ENCODE measurements at places on chromosomes 12 and 14.
A peak's percentile ranks its signal among the peaks of the same experiment; 100 is the strongest.

- no peak for DNase-seq
These were observed 39.4 kb upstream of the FBRSL1 start for GRCh38 chr12:132450418-132451171.

- peak; percentile 80 for DNase-seq
These were observed 74.8 kb upstream of the CHST11 start for GRCh38 chr12:104381731-104382480.

- peak; percentile 48 for DNase-seq
These were observed 37.5 kb upstream of the DTX1 start for GRCh38 chr12:113019025-113019424.

DNA sequence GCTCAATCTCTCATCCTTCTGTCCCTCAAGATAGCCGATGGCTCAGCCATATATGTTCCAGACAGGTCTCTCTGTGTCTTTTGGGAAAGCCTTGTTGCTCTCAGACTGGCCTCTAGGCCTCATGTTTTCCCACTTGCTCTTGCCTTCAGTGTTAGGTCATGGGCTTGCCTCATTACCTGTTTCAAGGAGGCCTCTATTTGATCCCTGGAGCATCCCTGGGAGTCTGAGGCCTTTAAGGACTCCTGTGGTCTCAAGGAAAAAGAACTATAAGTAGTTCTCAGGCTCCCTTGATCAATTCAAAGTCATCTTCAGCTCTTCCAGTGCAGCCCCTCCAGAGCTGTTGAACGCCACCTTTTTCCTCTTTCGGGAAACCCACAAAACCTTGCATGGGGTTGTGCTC is 47.9 kb downstream of the NTF3 start:
- no peak for DNase-seq

DNA sequence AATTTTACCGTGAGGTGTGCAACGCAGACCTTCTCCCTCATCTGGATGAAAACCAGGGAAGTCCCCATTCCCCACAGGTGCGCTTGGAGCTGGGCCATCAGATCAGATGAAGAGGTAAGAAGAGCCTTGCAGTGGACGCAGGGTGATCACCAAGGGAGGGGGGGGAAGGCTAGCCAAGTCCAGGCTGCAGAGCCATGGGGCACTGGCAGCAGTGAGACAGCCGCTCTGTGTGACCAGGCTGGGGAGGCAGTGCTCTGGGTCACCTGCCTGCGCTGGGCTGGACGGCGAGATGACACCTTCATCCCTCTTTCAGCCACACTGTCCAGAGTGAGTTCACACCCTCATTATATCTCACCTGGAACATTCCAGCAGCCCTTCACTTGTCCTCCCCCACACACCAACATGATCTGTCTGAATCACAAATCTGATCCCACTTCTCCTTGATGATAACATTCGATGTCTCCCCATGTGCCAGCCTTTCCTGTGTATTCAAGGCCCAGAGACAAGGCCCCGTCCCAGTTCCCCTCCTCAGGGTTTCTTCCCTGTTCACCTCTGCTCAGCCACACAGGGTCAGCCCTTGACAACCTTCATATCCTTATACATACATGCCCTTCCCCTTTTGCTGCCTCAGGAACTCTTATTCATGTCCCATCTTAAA is 65.9 kb upstream of the VASH1 start:
- no peak for DNase-seq

- DNase-seq = no peak
These were observed 34.1 kb upstream of the SMOC1 start for GRCh38 chr14:69845050-69845581.

DNA sequence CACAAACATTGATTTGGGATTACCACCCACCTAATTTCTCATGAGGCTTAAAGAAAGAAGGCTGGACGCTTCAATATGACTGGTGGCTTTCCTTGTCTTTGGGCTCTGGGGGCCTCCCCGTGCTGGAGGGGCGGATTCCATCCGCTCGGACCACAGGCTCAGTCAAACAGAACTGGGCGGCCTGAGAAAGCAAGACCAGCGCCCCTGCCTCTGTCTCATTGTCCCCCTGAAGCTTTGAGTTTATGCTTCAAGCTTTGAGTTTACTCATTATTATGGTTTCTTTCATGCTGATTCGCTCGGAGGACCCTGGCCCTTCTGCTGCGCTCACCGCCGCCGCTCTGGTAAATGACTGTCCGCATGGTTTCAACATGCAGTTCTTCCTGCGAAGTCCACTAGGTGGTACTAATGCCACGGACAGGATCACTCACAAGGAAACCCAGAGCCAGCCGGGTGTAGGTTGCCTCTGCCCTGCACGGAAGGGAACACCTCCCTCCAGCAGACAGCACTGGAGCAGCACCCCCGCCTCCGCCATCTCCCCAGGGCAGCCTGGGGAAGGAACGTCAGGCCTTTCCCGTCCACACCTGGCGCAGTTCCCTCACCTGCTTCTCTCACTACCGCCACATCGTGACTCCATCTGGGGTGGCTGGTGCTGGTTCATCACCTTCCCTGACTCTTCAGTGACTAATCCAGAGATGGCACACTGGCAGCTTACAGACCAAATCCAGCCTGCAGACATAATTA is 13.2 kb upstream of the TIGAR start:
- DNase-seq = peak; percentile 80

DNA sequence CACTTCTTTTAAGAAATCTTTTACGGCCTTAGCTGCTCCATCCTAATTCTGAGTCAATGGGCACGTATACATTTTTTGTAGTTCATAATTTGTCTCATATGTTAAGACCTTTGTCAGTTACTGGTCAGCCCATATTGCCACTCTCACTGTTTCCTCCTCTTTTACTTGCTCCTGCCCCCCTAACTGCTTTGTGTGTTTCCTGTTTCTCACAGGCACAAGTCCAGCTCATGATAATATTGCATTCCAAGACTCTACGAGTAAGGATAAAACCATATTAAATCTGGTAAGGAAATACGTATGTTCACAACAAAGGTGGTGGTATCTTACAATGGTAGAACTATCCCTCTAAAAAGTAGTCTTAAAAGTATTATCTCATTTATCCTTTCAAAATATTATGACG is 111.7 kb downstream of the DNAI7 start:
- DNase-seq = no peak

DNA sequence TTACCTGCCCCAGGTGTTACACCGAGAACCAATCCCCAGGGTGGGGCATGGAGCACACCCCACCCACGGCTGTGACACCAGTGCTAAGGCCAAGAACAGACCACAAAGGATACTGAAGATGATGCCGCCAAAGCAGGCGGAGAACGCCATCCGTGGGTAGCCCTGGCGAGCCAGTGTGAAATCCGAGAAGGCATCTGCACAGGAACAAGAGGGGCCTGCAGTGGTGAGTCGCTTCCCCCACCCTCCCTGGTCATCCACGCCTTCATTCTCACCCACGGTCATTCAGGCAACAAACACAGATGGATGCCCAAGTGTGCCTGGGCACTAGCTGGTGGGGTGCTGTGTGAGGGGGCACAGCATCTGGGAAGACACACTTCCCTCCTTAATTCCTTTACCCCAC is 28.5 kb downstream of the SLC8B1 start:
- peak; percentile 23 for DNase-seq

DNA sequence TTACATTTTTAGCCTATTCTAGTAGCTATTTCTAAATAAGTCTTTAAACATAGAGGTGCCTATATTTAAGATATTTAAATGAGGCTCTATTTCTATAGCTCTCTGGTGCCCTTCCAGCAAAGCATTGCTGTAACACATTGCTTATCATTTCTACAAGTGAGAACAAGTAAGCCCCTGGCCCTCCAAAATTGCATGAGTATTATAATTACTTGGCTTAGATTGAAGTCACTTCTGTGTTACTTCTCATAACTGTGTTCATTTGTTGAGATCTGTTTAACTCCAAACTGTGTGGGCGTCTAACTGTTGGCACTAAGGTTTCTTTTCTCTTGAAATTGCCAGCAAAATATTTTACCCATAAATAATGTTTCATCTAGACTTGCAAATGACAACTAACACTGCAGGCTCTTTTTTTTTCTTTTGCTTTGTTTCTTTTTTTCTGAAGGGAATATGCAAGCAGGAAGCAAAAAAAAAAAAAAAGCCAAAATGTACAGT is 66.5 kb downstream of the DAD1 start:
- no peak for DNase-seq

- peak; percentile 91 for DNase-seq
These were observed 8.5 kb downstream of the BTG1 start for GRCh38 chr12:92136965-92137721.

DNA sequence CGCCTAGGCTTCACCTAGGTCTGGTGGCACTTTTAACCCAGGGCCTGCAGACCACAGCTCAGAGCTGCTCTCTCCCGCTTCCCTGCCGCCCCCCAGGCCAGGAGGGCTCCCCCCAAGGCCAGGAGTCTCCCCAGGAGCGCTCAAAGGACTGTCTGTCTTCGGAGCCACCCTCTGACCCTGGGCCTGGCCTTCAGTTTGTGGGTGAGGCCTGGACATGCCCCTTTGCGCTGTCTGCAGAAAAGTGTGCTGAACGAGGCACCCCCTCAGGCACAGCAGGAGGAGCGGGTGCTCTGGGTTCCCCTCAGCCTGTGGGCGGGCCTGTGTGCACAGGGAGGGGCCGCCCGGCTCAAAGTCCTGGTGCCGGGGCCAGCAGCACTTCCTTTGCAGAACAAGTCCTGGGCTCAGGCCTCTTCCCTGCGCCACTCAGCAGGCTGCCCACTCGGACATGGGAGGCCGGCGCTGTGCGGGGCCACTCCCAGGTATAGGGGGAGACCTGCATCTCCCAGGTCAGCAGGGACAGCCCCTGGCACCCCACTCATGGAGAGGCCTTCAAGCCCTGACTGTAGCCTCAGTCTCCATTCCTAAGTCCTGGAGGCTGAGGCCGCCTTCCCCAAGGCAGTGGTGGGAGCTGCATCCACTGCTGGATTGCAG is 14.3 kb downstream of the DEGS2 start:
- no peak for DNase-seq

- peak; percentile 55 for DNase-seq
These were observed 55.5 kb upstream of the TTC7B start for GRCh38 chr14:90871605-90872233.

DNA sequence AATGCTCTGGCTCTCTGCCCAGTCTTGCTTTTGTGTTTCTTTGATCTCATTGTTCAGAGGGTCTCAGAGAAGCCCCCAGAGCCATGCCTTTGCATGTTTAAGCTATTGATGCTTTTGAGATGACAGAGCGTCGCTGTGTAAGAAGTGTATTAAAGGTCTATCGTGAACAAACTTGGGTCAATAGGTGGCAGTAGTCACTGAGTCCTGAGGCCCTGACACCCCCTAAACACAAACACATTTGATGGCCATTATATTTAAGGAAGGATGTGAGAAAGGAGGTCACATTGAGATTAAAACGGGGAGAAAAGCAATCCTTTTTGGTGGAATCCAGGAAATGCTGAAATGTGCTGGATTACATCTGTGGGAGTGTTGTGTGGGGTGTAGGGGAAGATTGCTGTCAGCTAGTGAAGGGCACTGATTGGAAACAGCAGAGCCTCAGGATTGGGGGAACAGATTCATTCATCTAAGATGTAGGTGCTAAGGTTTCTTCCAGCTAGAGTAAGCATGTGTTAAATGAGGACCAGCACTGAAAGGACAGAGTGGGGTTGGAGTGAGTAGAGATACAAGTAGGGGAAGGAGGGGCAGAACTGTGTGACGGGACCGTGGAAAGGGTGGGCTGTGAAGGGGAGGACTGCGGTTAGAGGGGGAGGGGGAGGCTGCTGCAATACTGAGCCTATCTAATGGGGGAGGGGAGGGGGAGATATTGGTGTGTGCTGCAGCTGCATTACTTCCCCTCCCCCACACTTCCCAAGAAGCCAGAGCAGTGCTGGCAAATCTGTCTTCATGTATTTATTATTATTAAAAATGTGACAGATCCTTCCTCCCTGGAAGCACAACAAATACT is 12.7 kb downstream of the NGDN start:
- DNase-seq = no peak

DNA sequence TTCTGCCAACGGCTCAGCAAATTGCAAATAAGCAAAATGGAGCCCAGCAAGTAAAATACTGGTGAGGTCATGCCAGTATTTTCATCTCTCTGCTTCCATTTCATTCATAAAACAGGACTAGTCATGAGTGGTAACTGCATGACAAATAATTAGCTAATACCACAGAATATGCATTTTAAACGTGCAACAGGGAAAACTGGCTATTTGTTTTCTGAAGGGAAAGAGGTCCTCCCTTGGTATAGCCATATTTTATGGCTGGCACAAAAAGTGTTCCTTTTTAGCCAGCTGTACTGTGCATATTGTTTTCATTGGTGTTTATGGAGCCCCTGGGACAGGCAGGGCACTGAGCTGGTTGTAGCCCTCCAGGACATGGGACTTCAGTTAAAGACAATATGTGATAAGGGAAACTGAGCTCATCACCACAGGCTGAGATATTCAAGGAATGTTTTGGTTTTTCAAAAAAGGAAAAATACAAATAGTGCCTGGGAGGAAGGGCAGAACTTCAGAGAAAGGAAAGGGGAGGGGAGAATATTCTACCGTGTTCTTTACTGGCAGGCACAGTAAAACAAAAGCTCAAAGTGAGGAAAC is 26.1 kb upstream of the FOXN3 start:
- DNase-seq = peak; percentile 33

GRCh38 chr12:87441511-87441910 is 587.7 kb downstream of the C12orf50 start:
- no peak for DNase-seq

GRCh38 chr12:126496201-126496600 is 1431.0 kb downstream of the AACS start:
- DNase-seq = no peak

GRCh38 chr12:1804545-1805332 is 15.6 kb upstream of the LRTM2 start:
- peak; percentile 85 for DNase-seq

- DNase-seq = peak; percentile 76
These were observed 1.6 kb downstream of the GABARAPL1 start for GRCh38 chr12:10214136-10214894.

DNA sequence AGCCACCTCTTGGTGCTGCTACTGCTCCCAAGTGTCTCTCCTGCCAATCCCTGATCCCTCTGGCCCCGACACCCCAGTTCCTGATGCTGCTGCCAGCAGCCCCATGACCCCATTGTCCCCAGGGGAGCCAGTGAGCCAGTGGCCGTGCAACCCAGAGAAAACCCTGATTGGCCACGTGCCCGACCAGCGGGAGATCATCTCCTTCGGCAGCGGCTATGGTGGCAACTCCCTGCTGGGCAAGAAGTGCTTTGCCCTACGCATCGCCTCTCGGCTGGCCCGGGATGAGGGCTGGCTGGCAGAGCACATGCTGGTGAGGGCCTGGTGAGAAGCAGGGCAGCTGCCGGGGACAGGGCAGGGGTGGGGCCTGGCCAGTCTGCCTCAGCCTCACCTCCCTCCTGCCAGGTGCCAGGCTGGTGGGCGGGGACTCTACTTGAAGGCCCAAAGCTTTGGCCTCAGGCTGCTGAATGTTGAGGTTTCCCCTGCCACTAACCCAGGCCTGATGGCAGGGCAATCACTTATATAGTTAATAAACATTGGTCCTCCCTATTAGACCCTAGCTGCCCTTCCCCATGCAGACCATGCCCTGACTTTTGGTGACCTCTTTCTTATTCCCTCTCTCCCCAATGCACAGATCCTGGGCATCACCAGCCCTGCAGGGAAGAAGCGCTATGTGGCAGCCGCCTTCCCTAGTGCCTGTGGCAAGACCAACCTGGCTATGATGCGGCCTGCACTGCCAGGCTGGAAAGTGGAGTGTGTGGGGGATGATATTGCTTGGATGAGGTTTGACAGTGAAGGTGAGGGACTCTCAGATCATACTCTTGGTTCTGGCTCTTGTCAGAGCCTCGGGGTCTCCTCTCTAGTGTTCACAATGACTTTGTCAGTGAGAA is 5.1 kb downstream of the PCK2 start:
- DNase-seq = no peak

GRCh38 chr14:106491851-106492250 is 965.5 kb downstream of the TMEM121 start:
- no peak for DNase-seq

- no peak for DNase-seq
These were observed 25.4 kb upstream of the FAM177A1 start for GRCh38 chr14:35020713-35021112.
